NCI-H2081 (cell line): ENCODE measurements at places on chromosomes 16 and 17.

GRCh38 chr17:67620636-67621035 is 97.1 kb upstream of the NOL11 start:
- DNase-seq = no peak

- DNase-seq = peak; percentile 80
These were observed 123.8 kb downstream of the SMG6 start for GRCh38 chr17:2179615-2180295.

DNA sequence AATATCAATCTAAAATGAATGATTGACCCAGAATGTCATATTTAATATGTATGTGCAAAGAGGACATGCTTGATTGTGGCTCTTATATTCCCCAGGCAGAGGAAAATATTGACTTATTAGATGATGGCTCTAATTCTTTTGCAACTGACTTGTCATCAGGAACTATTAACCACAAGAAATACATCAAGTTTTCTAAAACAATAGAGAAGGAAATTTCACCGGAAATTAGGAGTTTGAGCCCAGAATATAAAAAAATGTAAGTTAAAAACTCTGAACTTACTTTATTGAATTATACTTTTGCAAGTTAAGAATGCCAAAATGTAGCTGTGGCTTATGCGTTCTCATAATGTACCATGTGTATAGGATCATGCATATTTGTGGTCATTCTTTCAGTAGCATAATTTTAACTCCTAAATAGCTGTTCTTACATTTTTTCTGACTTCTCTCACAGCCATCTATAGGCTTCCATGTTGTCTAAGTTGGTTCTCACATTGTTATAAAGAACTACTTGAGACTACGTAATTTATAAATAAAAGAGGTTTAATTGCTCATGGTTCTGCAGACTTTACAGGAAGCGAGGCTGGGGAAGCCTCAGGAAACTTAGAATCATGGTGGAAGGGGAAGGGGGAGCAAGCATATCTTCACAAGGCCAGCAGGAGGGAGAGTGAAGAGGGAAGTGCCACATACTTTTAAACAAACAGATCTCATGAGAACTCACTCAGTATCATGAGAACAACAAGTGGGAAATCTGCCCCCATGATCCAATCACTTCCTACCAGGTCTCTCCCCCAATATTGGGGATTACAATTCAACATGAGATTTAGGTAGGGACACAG is 11.6 kb downstream of the EFCAB13 start:
- DNase-seq = no peak

DNA sequence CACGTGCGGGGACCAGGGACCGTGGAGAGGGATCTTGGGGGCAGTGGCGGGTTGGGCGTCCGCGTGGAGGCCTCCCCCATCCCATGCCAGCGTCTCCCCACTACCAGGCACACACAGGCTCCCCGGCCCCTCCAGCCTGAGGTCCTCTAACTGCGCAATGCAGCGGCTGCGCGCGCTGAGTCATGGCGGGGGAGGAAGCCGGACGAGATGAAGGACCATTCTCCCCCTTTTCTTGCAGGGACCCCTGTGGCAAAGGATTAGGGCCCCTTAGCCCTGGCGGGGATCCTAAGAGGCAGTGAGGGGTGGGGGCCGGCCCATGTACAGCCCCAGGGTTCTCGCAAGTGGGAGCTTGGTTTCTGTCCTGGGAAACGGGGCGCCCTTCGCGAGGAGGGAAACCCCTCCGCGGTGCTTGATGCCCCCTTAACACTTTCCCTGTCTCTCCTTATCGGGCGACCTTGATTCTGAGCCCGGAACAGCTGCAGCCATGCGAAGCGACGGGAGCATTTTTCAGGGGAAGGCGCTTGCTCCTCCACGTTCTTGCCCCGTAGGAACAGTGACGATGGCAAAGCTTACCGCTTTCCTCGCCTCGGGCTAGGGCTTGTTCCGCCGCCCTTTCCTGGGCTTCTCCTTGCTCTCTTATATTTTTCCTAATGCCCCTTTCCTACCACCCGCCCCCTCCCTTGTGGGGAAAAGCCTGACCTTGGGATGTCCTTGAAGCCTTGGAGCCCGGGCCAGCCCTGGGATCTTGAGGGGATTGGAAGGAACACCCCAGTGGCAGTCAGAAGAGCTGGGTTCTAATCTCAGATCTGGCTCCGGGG is 592 bp downstream of the ALDOA start:
- no peak for DNase-seq

GRCh38 chr16:81624760-81625543 is 154.1 kb upstream of the PLCG2 start:
- no peak for DNase-seq

DNA sequence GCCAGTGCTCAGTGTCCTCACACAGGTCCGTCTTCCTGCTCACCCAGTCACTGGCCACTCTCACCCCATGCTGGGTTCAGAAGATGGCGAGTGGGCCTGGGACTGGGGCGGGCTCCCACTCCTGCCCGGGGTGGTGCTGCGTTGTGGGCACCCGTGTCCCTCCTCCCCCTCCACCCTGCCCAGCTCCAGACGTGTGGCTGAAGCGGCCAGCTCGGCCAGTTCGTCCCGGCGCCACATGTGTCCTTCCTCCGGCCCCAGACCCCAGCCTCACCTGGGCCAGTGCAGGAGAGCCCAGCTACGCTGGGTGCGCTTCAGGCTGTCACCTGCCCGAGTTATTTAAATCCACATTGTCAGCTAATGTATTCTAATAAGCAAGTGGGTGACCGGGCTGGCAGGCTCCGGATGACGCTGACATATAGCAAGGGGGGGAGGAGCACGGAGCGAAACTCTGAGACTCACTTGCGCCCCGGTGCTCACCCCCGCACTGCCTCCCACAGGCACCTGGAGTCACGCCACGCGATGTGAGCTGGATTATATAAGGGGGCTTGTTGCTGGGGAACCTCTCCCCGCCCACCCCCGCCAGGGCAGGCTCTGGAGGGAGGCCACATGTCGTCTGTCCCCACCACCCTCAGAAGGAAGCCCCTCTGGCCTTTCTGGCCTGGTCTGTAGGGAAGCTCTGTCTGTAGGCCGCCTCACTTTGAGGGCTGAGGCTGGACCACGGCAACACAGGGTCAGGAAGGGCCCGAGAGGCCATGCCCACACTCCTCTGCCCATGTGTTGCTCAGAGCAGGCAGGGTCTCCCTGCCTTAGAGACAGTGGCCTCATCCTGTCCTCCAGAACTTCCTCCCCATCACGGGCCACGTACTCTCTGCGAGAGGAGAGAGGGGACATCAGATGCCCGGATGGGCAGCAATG is 7.1 kb upstream of the BAIAP2 start:
- DNase-seq = no peak

GRCh38 chr17:50264263-50265113 is 9.8 kb upstream of the TMEM92 start:
- no peak for DNase-seq

DNA sequence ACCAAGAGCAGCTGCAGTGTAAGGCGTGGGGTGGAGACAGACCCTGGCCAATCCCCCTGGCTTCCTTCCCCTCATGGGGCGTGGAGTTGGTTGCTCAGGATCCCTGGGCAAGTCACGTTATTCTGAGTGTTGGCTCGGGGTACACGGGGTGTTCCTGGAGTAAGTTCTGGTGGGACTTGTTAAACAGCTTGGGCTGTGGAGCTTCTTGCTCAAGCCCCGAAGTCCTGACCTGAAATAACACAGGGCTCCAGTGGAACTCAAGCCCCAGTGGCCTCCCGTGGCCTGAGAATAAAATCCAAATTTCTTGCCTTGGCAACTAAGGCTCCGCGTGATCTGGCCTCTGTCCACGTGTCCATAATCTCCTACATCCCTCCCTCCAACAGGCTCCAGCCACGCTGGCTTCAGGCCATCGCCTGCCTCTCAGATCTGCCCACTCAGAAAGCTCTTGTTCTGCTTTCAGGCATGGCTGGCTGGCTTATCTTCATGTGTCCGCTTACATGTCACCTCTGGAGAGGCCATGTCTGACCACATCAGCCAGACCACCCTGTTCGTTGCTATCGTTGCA is 49.3 kb upstream of the BCO1 start:
- no peak for DNase-seq
